Foreskin keratinocyte (primary cell): ENCODE measurements at places on chromosomes 7 and 10. TPM values are rescaled to one million over a fixed set of nuclear protein-coding genes. Genes with fewer than 3 reads are reported as not detected.

Gene ODAD2
- 0.07 and 0.41 TPM in 2 replicates for total RNA-seq

Gene ATP6V0A4
- total RNA-seq: 0.14 and 0.25 TPM in 2 replicates

Gene FGF8
- not detected in 2 replicates for total RNA-seq

Gene ICA1
- total RNA-seq: 1.5 and 4.2 TPM in 2 replicates

Gene C10orf53
- total RNA-seq: not detected in 2 replicates

Gene OPN1SW
- total RNA-seq: not detected in 2 replicates

Gene NKX6-2
- total RNA-seq: not detected in 2 replicates

Gene MOGAT3
- total RNA-seq: not detected in 2 replicates

Gene DPYSL4
- 0.75 and 0.78 TPM in 2 replicates for total RNA-seq

Gene LIPJ
- not detected in 2 replicates for total RNA-seq

Gene CASTOR2
- total RNA-seq: 4.7 and 5.2 TPM in 2 replicates

Gene LLCFC1
- total RNA-seq: not detected in 2 replicates

Gene BLNK
- total RNA-seq: not detected in 2 replicates

Gene MINPP1
- 15.8 and 16.4 TPM in 2 replicates for total RNA-seq

Gene ACBD7
- total RNA-seq: 0.07 and 0.20 TPM in 2 replicates

Gene ZNF783
- total RNA-seq: 7.4 and 7.5 TPM in 2 replicates

Gene CLEC2L
- not detected in 2 replicates for total RNA-seq

Gene HABP2
- not detected in 2 replicates for total RNA-seq

Gene ADAMTS14
- total RNA-seq: 0.10 TPM in 1 of 2 replicates, not detected in the other

Gene SFTPA1
- not detected in 2 replicates for total RNA-seq

Gene TRIM50
- total RNA-seq: not detected in 2 replicates

Gene NANOS1
- 0.67 and 0.78 TPM in 2 replicates for total RNA-seq

Gene IPMK
- 4.5 and 4.6 TPM in 2 replicates for total RNA-seq

Gene ERVW-1
- not detected in 2 replicates for total RNA-seq

Gene NEUROG3
- total RNA-seq: not detected in 2 replicates

Gene SEMA3D
- 8.3 and 10.6 TPM in 2 replicates for total RNA-seq

Gene CRPPA
- total RNA-seq: 0.35 and 0.51 TPM in 2 replicates

Gene SLC26A5
- not detected in 2 replicates for total RNA-seq

Gene HOXA7
- total RNA-seq: 13.1 and 13.3 TPM in 2 replicates

Gene ZNF804B
- total RNA-seq: not detected in 2 replicates

Gene PCDH15
- not detected in 2 replicates for total RNA-seq

Gene CTAGE6
- total RNA-seq: not detected in 2 replicates

Gene NPC1L1
- not detected in 2 replicates for total RNA-seq

Gene GIMAP2
- 0.25 and 0.41 TPM in 2 replicates for total RNA-seq

Gene HOXA11
- 0.07 and 0.31 TPM in 2 replicates for total RNA-seq

Gene FIGNL1
- 29.5 and 33.5 TPM in 2 replicates for total RNA-seq

Gene FRMPD2
- total RNA-seq: not detected in 2 replicates

Gene ACTL6B
- not detected in 2 replicates for total RNA-seq

Gene PAPSS2
- 2.3 and 4.1 TPM in 2 replicates for total RNA-seq

Gene SPDYE5
- total RNA-seq: not detected in 2 replicates

Gene GCK
- total RNA-seq: 0.53 and 0.58 TPM in 2 replicates

Gene NPSR1
- total RNA-seq: not detected in 2 replicates

Gene UNCX
- not detected in 2 replicates for total RNA-seq

Gene GIGYF1
- total RNA-seq: 15.6 and 16.0 TPM in 2 replicates

Gene EN2
- total RNA-seq: not detected in 2 replicates

Gene PNLIPRP1
- not detected in 2 replicates for total RNA-seq
